SJCRH30 (cell line): ENCODE measurements at places on chromosomes 16 and 17.
A peak's percentile ranks its signal among the peaks of the same experiment; 100 is the strongest.

GRCh38 chr17:74187761-74188160 lies 15.7 kb upstream of the RPL38 start:
- DNase-seq, result no peak

- DNase-seq, result no peak
Measured at GRCh38 chr16:88471575-88471974, 18.5 kb downstream of the ZFPM1 start.

DNA sequence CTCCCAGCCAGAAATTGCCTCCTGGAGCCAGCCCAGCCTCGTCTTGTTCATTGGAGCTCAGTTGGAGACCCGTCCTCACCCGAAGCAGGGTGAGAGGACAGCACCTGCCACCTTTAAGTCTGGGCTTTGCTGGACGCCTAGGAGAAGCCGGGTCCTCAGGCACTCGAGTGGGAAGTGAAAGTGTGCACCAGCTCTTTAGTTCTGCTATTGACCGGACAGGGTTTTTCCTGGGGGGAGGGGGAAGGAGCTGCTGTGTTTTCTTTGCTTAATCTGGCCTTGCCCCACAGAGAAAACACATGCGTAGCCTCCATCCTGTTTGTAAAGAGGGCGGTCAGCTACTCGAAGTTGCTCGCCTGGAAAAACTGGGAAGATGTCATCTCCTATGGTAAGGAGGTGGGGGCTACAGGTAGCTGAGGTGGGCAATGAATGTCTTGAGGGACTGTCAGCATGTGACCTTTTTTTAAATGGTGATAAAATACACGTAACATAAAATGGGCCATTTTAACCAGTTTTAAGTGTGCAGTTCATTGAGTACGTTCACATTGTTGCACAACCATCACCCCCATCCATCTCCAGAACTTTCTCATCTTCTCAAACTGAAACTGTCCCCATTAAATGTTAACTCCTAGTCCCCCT lies 34.4 kb downstream of the CMIP start:
- DNase-seq, result no peak

- peak; percentile 63 for DNase-seq
Measured at GRCh38 chr17:17186551-17187505, 19.3 kb downstream of the PLD6 start.

- no peak for DNase-seq
Measured at GRCh38 chr17:68020409-68020756, 15.2 kb upstream of the KPNA2 start.

DNA sequence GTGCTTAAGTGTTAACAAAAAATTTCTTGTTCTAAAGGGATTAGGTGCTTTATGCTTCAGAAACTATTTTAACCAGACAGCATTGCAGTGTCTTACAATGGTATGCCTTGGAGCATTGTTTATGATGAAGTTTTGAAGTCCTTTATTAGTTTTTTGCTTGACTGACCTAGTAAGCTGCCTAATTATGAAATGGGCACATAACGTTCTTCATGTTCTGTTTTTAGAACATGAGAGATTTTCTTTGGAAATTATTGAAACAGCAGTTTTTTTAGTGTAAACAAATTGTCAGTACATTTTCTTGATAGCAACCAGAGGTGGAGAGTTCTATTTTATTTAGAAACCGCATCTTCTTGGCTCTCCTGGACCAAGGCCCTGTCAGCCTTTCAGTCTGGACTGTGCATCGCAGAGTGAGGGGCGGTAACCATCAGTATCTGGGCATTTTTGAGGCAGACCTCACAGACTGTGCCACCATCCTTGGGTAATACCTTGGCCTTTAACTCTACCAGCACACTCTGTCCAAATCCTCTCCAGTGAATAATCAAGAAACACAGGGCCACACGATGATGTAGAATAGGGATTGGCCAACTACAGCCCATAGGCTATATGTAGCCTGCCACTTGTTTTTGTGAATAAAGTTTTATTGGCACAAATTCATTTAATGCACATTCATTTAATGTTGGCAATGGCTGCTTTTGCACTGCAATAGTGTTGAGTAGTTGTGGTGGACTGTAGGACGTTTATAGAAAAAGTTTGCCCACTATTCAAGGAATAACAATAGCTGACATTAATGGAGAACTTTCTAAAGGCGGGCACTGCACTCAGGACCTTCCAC lies 81.1 kb downstream of the VPS35L start:
- DNase-seq, result no peak

- DNase-seq, result no peak
Measured at GRCh38 chr17:34291721-34292348, 6.3 kb downstream of the CCL11 start.

DNA sequence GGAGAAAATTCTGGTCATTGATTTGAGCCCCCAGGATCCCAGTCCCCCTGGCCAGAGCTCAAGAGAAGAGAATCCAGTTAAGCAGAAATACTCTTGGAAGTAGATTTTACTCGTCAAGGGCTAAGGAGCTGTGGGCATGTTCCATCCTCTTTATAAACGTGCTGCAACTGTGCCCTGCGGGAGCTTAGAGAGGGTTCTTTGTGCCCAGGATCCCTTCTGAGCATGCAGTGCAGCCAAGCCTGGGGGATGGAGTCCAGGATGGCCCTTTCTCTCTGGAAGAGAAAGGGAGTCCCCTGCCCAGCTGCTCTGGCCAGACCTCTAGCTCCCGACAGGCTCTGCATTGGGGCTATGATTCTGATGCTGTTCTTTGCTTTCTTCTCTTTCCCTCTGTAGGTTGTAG lies 9.5 kb upstream of the LGALS9 start:
- no peak for DNase-seq

DNA sequence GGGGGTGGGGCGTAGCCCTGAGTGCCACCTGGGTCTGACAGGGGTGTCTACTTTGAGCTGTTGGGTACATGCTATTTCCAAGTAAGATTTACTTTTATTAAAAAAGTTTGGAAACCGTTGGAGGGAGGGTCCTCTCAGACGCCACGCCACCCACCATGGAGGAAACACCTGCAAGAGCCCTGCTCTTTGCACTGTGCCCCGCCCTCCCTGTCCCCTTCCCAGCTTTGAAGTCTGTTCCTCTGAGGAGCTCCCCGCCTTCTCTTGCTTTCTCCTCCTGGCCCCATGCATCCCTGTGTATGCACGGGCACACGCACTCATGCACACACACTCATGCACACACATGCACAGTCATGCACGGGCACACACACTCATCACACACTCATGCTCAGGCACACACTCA lies 15.5 kb downstream of the ADGRG1 start:
- DNase-seq, result no peak

DNA sequence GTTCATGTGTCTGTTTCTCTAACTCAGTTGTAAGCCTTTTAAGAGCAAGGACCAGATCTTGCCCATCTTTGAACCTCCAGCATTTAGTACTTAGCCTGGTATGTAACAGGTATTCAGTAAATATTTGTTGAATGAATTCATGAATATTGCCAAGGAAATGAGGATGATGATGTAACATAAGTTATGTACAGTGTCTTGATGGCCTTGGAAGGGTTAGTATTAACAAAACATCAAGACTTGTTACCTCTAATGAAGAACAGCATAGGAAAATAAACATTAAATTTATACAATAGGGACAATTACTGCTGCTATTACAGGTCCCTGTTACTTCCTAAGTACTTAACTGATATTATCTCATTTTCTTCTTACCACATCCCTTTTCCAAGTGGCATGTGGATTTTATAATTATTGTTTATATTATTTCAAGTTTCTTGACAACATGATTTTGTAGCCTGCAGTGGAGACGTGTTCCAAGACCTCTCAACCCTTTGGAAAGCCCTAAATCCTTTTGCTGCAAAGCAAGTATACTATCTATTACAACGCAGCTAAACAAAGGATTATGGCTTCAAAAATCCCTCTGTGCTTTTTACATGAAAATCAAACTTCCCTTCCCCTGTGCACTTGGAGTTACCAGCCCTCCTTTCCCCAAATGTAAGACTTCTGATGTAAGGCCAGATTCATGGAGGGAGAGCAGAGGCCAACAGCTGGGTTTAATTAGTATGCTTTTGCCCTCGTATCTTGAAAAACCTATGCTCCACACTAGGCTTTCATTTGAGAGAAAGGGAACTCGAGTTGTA lies 77.4 kb upstream of the SMIM36 start:
- no peak for DNase-seq

DNA sequence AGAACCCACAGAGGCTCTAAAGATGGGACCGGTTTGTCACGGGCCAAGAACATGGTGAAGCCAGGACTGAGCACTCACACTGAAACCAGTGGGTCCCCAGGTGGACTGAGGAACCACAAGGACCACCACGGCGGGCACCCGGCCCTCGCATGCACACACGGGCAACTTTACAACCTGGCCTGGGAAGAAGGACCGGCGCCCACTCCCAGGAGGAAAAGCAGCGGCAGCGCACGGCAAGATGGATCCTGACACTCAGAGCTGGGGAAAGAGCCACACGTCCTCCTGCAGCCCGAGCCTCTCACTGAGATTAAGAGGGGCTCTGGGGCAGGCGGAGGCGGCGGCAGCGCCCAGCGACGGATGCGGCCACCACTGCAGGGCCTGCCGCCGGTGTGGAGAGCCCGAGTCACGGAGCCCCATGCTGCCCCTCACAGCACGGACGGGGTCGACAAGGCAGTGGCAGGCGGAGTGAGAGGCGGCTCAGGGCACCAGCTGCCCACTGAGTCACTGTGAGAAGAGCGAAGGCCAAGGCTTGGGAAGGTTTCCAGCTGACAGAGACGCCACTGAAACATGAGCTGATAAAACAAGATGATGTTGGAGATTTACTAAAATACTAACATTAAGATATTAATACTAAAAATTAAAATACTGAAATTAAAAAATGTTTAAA lies 118.3 kb downstream of the ANKRD11 start:
- DNase-seq, result no peak

GRCh38 chr16:25109643-25110042 lies 1.9 kb upstream of the LCMT1 start:
- peak; percentile 57 for DNase-seq

DNA sequence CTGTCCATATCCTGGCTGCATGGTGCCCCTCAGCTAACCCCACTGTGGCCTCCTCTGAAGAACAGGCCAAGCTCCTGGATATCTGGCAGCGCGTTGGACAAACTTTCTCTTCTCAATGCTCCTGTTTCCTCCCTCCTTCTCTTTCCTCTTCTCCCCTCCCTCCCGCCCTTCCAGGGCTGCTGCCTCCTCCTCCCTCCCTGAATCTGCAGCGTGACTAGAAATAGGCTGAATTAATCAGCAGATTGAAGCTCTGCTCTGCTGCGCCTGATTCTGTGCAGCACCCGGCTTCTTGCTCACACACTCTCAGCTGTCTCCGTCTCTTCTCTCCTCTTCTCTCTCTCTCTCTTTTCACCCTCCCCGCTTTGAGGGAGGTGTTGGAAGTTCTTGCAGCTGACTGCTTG lies 19.8 kb downstream of the TMEM94 start:
- DNase-seq, result no peak

- no peak for DNase-seq
Measured at GRCh38 chr17:4590981-4591453, 6.7 kb downstream of the SMTNL2 start.

DNA sequence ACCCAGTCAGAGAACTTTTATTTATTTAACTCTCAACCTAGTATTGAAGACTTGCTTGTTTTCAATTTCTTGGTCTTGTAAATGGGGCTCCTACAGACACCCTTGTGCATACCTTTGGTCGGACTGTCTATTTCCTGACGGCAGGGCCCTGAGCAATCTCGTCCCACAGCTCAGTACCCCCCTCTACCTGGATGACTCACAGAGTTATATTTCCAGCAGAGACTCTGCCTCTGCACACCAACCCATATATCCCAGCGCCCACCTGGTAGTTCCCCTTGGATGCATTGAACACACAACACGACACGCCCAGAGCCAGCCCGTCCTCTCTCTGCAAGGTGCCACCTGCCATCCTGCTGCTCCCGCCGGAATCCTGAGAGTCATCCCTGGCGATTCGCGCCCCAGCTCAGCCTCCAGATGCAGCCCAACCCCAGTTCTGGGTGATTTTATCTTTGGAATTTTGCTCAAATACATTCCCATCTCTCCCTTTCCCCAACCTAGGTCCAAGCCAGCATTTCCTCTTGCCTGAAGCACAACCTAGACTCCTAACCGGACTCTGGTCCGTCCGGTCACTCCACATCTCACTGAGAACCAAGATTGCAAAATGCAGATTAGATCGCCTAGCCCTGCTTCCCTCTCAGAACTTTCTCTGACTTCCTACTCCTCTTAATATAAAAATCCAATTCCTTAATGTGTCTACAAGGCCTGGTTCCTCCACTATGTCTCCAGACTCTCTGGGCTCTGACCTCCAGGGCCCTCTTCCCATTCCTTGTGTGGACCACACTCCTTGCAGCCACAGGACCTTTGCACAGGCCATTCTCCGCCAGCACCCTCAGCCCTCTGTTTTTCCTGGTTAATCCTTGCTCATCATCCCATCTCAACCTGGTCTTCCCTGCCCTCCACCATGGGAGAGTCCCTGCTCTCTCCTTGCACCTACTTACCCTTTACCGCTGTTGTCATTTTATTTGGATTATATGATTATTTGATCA lies 129.2 kb downstream of the SEC14L1 start:
- DNase-seq, result no peak

- no peak for DNase-seq
Measured at GRCh38 chr16:69013991-69014390, 91.5 kb upstream of the HAS3 start.

- no peak for DNase-seq
Measured at GRCh38 chr16:51359141-51359955, 208.3 kb upstream of the SALL1 start.

- DNase-seq, result no peak
Measured at GRCh38 chr17:28928061-28928460, 23.3 kb downstream of the PHF12 start.

GRCh38 chr17:39960524-39961041 lies 2.2 kb upstream of the GSDMA start:
- DNase-seq, result no peak

GRCh38 chr16:48810436-48810802 lies 200.4 kb upstream of the N4BP1 start:
- DNase-seq, result no peak

DNA sequence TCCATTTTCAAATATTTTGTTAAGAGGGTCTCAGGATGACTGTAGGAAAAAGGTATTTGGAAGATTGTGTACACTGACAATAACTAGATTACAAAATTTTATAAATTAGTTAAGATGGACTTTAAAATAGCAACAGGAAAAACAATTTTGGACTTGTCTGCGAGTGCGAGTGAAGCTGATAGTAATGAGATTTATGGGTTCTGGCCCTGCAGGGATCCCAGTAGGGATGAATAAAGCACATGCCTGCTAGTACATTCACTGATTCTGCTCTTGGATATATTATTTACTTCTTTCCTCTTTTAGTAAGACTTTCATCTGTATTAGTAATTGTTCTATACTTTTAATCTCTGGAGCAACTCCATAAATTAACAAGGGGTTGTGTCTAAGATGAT lies 28.2 kb downstream of the PRKCA start:
- DNase-seq, result no peak

- DNase-seq, result no peak
Measured at GRCh38 chr17:77490361-77491183, 349.8 kb downstream of the SEC14L1 start.
